Non-pigmented ciliary epithelial cell (primary cell): ENCODE measurements at places on chromosomes 6 and 20.
A peak's percentile ranks its signal among the peaks of the same experiment; 100 is the strongest.

GRCh38 chr6:73528897-73529296 lies 8.1 kb upstream of the EEF1A1 start:
- DNase-seq = no peak

DNA sequence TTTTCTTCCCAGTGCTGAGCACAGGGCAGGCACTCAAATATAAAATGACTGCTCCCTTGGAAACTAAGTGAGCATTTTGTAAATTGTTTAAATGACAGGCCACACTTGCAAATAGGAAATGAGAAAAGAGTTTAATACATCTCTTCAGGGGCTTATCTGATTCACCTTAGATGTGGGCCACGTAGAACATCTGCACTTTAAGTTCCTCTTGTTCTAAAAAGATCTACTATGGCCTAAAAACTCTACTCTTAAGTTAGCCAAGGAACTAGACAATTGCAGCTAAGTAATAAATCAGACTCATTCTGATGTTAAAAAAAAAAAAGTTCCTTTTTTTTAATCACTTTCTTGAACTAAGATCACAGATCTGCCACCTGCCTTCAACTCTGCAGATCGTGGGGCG lies 126.3 kb downstream of the KIF16B start:
- DNase-seq = no peak

- DNase-seq = no peak
Measured at GRCh38 chr6:161462148-161462547, 188.3 kb upstream of the AGPAT4 start.

GRCh38 chr6:100880149-100880852 lies 828 bp downstream of the ASCC3 start:
- peak; percentile 8 for DNase-seq

GRCh38 chr6:130216620-130217019 lies 6.1 kb downstream of the SAMD3 start:
- DNase-seq = no peak

GRCh38 chr6:111995404-111995803 lies 58.5 kb upstream of the CCN6 start:
- DNase-seq = no peak
